Ecto neural progenitor cell (in vitro differentiated cells): ENCODE measurements at places on chromosomes 5 and 9.

DNA sequence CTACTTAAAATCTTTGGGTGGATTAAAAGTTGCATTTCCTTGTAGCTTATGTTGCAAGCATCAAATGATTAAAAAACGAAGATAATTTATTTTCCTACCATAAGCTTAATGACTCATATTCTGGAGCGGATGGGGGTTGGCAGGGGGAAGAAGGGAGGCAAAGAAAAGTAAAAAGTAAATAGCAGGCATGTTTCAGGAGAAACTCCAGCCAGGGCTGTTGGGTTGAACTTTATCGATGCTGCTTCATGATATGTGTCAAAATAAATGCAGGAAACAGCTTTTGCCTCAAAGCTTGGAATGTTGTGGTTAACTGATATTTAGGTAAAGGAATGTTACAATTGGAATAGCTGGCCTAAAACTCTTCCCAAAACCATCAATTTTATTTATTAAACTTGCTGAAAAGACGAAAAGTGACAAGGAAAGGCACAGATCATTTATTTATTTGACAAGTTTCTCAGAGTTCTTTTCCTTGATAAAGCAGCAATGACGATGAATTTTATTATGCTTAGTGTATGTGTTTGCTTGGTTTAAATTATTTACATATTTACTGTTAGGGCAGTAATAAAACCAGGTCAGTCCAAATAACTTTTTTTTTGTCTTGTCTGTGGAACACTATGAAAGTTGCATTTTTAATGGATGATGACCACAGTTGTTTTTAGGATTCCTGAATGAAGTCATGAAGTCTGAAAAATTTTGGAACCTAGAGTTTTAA is 177.9 kb downstream of the PCSK1 start:
- DNase-seq = no peak

- DNase-seq = no peak
These were observed 1063.5 kb upstream of the NUDT12 start for GRCh38 chr5:104626122-104626521.

DNA sequence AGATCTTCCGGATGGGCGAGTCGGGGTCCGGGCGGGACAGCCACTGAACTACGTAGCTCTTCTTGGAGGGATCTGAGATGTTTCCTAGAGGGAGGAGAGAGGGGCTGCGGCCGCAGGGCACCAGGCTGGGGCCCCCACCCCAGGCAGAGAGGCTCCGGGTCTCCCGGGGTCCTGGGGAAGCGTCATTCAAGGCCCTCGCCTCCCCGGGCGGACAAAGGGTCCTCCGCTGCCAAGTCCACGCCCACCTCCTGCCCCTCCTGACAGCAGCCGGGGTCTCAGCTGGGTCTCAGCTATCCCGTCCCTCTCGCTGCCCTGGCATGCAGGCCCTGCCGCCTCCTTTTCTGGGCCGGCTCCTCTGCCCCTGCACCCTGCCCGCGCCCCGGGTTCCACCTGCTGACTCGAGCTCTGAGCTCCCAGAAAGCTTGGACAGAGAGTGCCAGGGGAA is 61.5 kb downstream of the ZNF354C start:
- peak; percentile 24 for DNase-seq

GRCh38 chr5:179906294-179906794 is 1.4 kb downstream of the TBC1D9B start:
- no peak for DNase-seq

DNA sequence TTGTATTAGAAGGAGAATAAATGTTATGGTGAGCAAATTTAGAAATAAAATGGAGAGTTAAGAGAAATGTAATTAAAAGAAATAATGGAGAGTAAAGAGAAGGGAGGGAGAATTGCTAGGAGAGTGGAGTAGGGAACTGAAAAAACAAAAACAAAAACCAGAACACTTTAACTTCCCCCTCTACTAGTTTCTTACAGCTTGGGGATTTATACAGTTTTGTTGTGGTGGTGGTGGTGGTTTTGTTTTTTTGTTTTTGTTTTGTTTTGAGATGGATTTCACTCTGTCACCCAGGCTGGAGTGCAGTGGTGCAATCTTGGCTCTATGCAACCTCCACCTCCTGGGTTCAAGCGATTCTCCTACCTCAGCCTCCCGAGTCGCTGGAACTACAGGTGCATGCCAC is 322.4 kb downstream of the TMEM167A start:
- DNase-seq = no peak

DNA sequence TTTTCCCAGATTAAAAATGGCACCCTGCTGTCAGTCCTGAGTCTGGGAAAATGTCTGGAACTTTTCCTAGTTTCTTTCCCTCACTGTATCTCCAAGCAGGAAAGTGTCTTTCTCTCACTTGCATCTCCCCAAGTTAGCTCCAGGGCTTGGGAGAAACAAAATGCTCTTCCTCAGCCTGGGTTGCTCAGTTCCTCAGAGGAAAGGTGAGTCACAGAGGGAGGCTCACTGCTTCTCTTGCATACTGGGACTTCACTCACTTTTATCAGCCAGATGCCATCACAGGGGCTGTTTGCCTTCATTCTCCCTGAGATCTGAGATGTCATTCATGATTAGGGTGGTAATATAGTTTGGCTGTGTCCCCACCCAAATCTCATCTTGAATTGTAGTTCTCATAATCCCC is 519.9 kb downstream of the SEMA5A start:
- DNase-seq = no peak

GRCh38 chr9:82101475-82101874 is 112.9 kb downstream of the SPATA31D1 start:
- no peak for DNase-seq

GRCh38 chr5:133758641-133759040 is 146.3 kb upstream of the FSTL4 start:
- no peak for DNase-seq

DNA sequence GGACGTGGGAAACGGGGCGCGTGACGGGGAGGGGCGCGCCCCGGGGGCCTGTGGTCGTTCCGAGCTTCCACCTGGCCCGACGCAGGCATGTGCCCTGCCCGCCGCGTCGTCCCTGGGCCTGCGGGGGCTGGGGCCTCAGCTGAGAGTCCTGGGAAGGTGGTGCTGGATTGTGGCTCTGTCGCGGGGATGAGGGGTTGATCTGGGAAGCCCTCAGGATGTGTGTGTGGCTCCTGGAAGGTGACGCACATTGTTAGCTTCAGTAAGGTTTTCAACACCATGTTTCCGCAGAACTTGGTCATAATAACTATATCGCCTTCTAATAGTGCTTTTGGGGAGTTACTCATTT is 589.1 kb downstream of the MTRR start:
- DNase-seq = no peak

DNA sequence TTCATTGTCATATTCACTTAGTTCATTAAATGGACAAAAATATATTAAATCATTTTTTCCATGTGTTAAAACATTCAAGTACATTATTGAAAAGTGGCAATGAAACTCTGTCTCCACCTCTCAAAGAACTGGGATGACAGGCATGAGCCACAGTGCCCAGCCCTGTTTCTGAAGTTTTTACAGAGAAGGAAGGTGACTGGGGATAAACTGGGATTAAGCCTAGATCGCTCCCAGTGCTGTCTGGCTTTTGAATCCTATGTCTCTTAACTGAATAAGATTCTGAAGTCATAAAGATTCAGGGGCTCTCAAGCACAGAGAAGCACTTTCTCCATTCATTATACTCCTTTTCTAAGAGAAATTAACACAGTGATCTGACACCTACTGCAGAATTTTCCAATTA is 88.3 kb downstream of the SLC38A9 start:
- no peak for DNase-seq

GRCh38 chr5:39270225-39270848 is 51.0 kb upstream of the FYB1 start:
- DNase-seq = no peak

- no peak for DNase-seq
These were observed 60.6 kb downstream of the TNFSF15 start for GRCh38 chr9:114745108-114745848.

DNA sequence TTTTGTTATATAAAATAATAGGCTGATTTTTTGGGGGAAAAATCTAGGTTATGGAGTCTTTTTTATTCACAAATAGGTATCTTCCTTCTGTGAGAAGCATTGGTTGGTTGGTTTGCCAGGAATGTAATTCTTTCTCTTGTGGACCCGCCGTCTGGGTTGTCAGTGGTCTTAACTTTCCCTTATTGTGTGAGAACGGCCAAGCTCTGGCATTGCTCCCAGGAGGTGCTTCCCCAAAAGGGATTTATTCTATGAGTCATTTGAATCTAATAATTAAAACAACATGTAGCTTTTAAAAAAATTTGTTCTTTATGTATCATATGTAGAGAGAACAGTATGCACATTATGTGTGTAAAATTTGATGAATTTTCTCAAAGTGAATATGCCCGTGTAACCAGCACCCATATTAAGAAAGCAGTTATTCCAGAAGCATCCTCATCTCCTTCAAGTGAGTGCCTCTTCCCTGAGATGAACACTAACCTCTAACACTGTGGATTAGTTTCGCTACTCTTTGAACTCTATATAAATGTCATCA is 114.4 kb downstream of the MAST4 start:
- no peak for DNase-seq

DNA sequence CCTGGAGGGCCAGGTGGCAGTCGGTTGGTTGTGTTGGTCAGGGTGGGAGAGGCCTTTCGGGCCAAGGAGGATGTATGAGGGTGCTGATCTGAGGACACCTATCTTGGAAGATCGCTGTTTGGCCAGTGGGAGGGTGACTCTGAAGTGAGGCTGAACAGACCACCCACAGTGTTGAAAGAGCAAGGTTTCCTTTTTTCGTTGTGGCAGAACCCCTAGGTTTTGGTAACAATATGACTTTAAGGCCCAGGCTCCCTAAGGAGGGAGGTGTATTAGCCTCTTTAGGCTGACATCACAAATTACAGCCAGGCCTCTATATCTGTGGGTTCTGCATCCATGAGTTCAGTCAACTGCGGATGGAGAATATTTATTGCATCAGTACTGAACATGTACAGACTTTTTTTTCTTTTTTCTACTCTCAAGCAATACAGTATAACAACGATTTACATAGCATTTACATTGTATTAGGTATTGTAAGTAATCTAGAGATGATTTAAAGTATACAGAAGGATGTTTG is 86.1 kb downstream of the ARHGAP26 start:
- no peak for DNase-seq

DNA sequence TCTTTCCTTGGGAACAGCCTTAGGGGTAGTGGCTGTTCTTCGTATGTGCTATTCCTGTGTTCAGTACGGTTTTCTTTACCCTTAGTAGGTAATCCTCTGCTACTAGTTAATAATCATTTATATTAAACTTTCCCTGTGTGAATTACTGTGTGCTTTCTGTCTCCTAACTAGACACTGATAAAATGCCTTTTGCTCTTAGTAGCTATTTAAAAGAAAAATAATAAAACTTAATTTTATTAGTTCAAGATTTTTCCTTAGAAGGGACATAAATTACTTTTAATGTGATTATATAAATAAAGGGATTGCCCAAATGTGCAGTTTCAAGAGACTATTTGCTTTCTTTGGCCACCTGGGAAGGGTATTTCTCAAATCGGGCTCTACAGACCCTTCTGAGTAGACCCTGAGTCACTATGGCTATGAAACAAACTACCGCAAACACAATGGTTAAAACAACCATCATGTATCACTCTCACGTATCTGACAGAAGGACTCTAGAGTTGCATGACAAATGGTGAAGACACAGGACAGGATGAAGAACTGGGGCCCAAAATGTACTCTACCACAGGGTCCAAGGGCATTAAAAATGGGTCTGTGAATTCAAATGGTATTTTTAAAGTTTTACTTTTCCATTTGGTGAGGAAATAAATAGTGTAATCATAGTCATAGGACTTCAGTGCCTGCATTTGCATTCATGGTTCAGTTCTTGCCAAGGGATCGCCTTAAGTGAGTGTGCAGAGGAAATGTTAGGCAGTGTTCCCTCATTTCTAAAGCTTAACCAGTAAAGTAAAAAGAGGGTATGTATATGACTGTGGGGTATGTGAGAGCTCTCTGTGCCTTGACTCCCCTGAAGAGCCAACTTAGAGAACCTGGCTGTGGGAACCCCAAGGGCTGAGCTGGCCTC is 97.0 kb downstream of the TSSK1B start:
- DNase-seq = no peak

DNA sequence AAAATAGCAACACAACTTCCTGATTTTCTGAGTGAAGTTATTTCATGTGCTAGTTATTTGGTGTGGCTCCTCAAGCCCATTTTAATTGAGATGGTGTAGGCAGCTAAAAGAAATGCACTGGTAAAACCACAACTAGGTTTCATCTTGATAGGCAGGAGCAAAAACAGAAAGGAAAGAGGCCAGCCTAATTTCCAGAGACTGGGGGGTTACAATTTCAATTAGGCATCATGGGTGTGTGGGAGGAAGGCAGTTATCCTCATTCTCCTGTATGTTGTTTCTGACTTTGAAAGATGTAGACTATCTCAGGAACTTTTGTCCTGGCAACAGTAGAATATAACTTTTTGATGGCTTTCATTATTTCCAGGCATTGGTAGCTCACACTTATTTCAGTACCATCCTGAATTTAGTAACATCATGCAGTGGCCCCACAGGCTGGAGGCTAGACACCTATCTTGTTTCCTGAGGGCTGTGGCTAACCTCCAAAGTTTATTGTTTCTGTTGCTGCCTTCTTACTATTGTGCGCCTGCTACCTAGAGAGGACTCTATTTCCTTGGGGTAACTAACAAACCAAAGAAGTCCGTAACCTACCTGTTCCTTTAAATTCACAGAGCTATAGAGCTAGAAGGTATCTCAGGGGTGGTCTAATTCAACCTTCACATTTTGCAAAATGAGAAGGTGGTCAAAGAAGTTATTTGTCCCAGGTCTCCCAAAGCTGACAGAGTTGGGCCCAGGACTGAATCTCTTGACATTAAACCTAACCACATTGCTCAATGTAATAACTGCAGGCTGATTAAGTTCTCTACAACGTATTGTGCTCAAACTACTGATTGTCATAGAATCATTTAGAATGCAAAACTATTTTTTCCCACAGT is 42.4 kb downstream of the FYB1 start:
- DNase-seq = no peak

DNA sequence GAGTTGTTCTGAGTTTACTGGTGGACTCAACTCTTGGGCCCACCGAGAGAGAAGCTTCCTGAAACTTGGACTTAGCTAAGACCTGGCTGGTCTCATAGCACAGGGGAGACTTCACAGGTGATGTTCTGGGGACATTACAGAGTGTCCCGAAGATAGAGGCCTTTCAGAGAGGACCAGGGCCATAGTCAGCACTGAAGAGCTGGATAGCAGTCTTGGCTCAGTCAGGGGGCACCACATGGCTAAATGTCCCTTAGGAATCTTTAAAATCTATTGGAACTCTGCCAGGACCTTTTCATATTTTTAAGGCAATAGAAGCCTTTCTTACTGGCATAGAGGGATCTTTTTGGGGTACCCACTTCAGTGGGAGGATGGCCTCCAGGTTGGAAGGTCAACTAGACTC is 59.8 kb upstream of the CPLX2 start:
- DNase-seq = no peak
